ENCODE measurements at places on chromosomes 13 and 19. TPM values are rescaled to one million over a fixed set of nuclear protein-coding genes. Genes with fewer than 3 reads are reported as not detected.

GRCh38 chr19:31049431-31049830 lies 299.8 kb downstream of the TSHZ3 start:
- DNase-seq = no peak

GRCh38 chr13:74287724-74288169 lies 153.5 kb upstream of the KLF12 start:
- peak; percentile 71 for DNase-seq

- DNase-seq = no peak
These were observed 19.9 kb upstream of the TINCR start for GRCh38 chr19:5587661-5588060.

DNA sequence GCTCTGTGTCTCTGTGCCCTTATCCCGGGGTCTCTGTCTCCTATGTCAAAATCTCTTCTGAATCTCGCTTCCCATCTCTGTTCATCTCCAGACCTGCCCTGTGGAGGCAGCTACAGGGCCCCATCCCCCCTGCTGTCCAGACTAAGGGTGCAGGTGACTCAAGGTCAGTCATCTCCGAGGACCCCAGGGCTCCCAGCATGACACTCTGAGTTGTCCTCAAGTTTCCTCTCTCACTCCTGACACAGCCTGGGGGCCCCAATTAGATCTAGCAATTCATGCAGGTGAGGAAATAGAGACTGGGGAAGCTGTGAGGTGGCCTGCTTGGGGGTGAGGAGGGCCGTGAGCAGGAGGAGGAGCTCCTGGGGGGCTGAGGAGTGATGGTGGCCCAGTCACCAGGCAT lies 2.1 kb upstream of the CNFN start:
- no peak for DNase-seq

- DNase-seq = no peak
These were observed 446 bp upstream of the ZNF83 start for GRCh38 chr19:52638601-52639000.

DNA sequence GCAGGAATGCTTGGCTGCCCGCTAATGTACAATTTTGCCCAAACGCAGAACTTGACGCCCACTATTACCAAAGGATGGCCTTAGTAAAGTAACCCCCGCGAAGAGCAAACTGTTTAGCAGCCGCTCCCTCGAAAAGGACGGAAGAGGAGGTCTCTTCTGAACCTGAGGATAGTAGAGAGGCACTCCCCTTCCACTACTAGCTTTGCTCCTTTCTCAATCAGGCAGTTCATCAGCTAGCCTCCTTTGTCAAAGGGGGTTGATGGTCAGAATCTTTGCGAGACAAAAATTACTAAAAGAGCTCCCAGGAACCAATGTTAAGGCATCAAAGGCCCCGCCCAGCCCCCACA lies 534 bp downstream of the CAB39L start:
- DNase-seq = no peak

GRCh38 chr13:51623473-51623872 lies 39.2 kb downstream of the WDFY2 start:
- no peak for DNase-seq

Gene OVOL3
- not detected for total RNA-seq

Gene PTPRS
- total RNA-seq = 0.32 TPM

Gene THSD8
- total RNA-seq = 29.8 TPM

Gene AMER2
- total RNA-seq = not detected

All from activated T-helper 2 cell treated with anti-CD3 and anti-CD28 coated beads, Interferon-gamma antibody, Interleukin-2, Interleukin-4, amounts not matched to agents 10 μg/mL and 5 μg/mL and 100 μg/mL, durations not matched to agents 14 hours and 24 hours and 36 hours (primary cell).